Germinal center (tissue), 1 donor: ENCODE measurements at places on chromosomes 3 and 15.

- no peak for DNase-seq
These were observed 126.4 kb downstream of the P2RY1 start for GRCh38 chr3:152961323-152961722.

GRCh38 chr3:32406486-32407408, 15.1 kb downstream of the CMTM7 start:
- no peak for DNase-seq

DNA sequence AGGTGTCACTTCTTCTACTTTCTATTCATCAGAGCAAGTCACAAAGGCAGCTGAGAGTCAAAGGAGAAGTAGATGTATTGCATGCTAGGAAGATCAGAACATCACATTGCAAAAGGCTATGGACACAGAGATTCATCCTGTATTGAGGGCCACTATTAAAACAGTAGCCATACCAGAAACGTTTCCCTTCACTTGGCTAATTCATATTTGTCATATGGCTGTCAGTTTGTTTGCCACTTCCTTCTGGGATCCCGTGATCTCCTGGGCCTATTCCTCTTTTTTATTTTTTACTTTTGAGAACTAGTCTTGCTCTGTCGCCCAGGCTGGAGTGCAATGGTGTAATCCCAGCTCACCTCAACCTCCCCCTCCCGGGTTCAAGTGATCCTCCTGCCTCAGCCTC, 184.0 kb upstream of the SATB1 start:
- DNase-seq: no peak

GRCh38 chr3:34920806-34921205, 718.5 kb upstream of the ARPP21 start:
- DNase-seq: no peak

DNA sequence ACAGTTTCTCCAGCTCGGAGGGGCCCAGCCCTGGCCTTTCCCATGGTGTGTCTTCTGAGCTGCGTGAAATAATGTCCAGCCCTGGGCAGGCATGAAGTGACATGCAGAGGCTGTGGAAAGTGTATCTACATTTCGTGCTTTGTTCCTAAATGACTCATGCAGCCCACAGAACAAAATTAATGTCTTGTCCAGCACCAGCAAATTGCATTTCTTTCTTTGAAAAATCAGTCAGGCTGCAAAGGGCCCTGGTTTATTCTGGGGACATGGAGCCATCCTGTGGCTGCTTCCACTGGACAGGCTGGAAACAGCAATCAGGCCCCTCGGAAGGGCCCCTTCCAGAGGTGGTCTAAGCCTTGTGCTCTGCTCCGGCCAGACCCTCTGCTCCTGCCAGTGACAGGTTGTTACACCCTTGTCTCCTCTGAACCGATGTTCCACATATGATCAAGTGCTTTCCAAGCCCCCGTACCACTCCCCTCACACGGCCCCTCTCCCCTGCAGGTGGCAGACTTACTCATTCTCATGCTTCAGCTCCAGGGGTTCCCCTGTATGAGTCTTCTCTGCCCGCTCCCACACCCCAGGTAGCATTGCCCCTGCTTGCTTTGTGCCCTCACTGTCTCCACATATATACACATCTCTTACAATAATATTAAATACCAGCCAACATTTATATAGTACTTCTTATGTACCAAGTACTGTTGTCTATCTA, 33.7 kb downstream of the CRYGS start:
- DNase-seq: no peak

DNA sequence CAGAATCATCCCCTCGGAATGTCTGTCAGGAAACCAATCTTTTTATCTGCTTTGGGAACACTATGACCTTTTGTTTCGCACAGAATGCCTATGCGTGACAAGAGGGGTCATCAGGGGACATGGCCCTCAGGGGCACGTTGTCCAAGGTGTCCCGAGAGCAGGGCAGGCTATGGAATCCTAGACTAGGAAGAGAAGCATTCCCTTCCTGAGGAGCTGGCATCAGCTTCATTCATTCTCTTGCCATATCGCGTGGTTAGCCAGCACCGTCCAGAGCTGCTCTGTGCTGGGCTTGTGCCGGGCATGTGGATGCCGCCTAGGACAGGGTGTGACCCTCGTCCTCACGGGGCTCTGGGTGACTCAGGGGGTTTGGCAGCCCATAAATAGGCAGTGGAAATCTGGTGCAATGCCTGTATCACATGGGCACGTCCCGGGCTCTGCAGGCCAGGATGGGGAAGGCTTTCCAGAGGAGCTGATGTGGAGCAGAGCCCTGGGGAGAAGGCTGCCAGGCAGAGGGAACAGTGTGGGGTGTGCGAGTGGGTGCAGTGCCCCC, 117.8 kb downstream of the TMEM266 start:
- DNase-seq: no peak

GRCh38 chr3:138433892-138434275, 532 bp upstream of the ESYT3 start:
- DNase-seq: no peak

GRCh38 chr3:1172644-1173043, 79.8 kb downstream of the CNTN6 start:
- DNase-seq: no peak

GRCh38 chr15:48304398-48304797, 26.8 kb upstream of the DUT start:
- DNase-seq: no peak

GRCh38 chr3:4795905-4796304, 183.3 kb upstream of the BHLHE40 start:
- no peak for DNase-seq

DNA sequence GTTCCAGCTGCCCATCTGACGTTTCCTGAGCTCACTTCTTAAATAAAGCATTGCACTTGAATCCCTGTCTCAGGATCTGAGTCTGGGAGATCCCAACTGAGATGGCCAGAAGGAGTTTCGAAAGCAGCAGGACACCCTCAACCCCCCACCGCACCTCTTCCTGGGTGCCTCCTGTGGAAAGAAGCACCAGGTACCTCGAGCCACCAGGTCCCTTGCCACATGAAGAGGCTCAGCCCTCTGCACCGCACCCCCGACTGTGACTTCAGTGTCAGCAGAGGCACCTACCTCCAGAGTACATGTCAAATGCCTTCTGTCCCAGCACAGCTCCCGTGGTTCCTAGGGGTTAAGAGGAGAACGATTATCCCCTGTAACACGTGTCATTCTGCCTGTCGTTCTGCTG, 26.7 kb downstream of the FAM3D start:
- DNase-seq: no peak

DNA sequence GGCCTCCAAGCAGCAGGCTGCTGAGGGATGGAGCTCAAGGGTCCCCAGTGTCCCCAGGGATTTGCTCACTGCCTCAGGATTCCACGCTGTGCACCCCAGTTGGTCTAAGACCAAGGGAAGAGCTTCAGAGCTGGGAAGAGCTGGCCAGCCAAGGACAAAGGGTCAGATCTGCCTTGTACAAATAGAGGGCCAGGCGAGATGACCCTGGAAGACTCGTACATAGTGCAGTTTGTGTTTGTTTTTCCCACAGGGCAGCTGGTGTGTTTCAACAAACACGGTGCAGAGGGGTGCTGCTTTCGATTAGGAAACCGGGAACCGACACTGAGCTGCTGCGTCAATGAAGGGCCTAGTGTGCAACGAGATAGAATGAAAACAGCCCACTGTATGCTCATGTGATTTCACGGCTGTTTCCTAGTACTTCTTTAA, 56.1 kb upstream of the TRPM1 start:
- no peak for DNase-seq

GRCh38 chr3:57832900-57833313, 76.8 kb downstream of the SLMAP start:
- no peak for DNase-seq

GRCh38 chr3:25531971-25532370, 103.9 kb downstream of the RARB start:
- no peak for DNase-seq

DNA sequence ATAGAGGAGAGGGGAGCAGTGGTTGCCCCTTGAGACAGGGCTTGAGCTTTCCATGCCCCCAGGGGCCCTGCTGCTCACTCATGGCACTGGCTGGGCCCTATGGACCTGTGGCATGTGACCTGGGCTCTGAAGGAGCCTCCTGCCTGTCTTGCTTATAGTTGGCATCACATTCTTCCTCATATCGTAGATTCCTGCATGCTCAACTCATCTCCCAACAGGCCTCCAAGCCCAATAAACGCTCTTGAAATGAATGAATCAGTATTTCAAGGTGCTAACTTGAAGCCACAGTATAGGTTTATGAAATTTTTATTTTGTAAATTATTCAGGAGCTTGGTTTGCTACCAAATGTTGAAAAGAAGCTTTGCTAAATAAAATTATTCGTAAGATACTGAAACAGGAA, 93.3 kb upstream of the SLC7A14 start:
- no peak for DNase-seq

GRCh38 chr3:126995254-126995780, 12.4 kb downstream of the PLXNA1 start:
- DNase-seq: no peak

DNA sequence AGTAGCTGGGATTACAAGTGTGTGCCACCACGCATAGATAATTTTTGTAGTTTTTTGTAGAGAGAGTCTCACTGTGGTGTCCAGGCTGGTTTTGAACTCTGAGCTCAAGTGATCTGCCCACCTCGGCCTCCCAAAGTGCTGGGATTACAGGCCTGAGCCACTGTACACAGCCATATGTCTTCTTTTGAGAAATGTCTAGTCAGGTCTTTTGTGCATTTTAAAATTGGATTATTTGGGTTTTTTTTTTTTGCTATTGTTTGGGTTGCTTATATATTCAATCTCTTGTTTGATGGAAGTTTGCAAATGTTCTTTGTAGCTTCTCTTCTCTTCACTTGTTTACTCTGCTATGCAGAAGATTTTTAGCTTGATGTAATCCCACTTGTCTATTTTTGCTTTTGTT, 6.2 kb upstream of the ARPP19 start:
- DNase-seq: no peak

DNA sequence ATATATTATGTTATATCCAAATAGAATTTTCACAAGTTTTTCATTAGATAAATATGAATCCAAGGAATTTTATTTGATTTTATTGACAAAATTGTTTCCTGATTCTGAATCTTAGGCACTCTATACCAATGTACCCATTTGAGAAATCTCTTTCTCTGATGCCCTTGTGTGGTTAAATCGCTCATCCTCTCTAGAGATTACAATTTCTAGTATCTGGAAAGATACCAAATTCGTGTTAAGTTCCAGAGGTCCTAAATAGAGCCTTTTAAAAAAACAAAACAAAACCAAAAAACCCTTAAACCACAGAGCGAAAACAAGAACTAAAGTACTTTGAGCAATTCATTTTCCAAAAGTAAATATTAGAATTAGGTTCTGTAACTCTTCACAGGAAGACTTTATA, 20.0 kb downstream of the SATB1 start:
- DNase-seq: no peak

DNA sequence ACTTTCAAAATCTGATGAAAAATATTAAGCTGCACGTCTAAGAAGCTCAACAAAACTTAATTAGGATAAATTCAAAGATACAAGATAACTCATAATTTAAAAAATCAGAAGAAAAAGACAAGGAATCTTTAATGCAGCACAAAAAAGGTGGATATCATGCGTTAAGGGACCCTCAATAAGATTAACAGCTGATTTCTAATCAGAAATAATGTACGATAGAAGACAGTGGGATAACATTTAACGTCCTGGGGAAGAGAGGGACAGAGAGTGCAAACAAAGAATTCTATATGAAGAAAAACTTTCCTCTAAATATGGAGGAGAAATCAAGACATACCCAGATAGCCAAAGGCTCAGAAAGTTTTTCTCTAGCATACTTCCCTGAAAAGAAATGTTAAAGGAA, 519.5 kb downstream of the PYDC2 start:
- DNase-seq: no peak

GRCh38 chr3:99648101-99648500, 9.7 kb downstream of the COL8A1 start:
- DNase-seq: no peak

GRCh38 chr3:79497447-79498111, 270.2 kb downstream of the ROBO1 start:
- peak; percentile 4 for DNase-seq

DNA sequence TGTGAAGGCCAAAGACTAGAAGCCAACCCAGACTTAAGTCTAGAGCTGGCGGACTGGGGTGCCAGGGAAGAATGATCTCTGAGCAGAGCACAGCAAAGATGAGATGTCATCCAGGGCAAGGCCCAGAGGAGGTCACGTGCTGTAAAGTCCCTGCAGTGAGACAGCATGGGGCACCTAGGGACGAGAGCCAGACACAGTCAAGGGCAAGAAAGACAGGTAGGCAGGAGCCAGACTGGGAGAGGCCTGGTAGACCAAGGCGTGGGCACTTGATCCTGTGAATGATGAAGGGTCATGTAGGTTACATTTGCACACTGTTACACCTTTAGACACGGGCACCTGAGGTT, 379.7 kb upstream of the PROK2 start:
- no peak for DNase-seq

DNA sequence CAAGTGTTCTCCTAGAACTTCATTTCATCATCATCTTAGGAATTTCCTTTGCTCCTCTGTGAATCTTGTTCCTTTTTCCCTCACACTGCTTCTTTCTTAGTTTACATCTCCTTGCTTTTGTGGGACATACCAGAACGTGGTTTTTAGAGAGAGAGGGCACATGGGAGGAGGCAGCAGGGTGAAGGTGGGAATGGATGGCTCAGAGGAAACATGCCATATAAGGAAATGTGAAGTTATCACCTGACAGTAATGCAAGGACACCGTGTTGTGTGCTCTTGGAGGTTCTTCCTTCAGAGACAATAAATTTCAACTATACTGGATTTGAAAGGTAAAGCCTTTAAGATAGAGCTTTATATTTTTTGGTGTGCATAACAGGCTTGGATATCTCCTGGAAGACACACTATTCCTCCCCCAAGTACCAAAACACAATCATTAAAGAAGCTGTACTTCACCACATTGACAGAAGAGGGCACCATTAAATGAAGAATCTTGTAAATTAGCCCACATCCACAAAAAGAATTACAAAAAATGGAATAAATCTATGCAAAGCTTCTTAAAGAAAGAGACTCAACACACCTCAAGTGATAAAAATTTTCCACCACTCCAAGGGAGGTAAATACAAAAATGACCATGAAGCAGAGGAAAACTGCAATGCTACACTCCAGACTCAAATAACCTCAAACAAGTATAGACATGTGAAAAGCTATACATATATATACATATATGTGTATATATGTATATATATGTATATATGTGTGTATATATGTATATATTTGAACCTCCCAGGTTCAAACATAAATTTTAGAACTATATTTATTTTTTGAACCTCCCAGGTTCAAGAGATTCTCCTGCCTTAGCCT, 26.1 kb downstream of the RPL39L start:
- peak; percentile 20 for DNase-seq

- DNase-seq: no peak
These were observed 622.2 kb upstream of the ZNF385D start for GRCh38 chr3:22373182-22373581.
